ENCODE measurements at places on chromosomes 5 and 9.
A peak's percentile ranks its signal among the peaks of the same experiment; 100 is the strongest.

- DNase-seq: no peak
Observed at GRCh38 chr5:7494481-7495130, 98.7 kb downstream of the ADCY2 start.

GRCh38 chr9:129549139-129549538 lies 71.8 kb downstream of the C9orf50 start:
- DNase-seq: no peak

- no peak for DNase-seq
Observed at GRCh38 chr9:22514871-22515270, 68.2 kb downstream of the DMRTA1 start.

DNA sequence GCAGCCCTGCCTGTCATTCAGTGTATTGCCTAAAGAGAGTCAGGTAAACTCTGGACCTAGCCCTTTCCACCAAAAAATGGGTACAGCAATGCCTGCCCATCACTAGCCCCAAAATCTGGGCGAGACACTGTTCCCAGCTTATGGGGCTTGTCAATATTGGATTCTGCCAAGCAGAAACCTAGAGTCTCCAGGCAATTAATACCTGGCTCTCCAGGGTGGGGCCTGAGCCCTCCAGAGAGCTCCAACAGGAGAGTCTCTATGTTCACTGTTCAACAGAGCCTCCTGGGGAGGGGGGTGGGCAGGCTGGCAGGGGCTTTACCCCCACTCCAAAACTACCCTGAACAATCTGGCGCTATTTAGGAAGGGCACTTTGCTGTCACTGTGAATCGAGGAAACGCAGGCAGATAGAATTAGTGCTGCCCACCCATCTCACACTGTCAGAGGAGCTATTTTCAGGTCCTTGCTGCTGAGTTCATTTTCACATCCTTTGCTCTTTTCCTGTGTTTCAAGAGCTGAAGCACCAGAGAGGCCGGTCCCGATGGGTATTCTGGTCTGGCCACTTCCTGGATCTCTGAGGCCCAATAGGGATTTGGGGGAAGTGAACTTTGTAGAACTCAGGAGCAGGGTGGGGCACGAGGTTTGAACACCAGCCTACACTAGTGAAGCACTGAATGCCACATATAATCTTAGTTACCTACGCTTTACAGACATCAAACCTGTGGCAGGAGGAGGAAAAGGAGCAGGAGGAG lies 121.8 kb downstream of the C5orf15 start:
- DNase-seq: no peak

- no peak for DNase-seq
Observed at GRCh38 chr9:20972684-20973083, 58.8 kb downstream of the HACD4 start.

DNA sequence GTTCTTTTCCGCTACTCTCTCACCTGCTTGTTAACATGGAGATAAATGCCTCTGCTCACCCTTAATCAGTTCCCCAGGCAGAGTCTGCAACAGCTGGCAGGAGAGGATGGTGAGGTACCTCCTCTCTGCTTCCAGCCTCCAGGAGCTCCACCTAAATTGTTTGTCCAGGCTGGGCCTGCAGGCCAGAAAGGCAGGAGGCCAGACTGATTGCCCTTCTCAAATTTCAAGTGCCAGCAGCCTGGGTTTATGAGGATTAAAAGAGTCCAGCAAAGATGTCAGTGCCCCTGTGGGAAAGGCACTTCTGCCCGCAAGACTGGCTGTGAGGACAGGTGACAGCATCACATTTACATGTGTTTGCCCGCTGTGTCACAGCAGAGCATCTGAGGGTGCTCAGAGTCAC lies 19.8 kb downstream of the CORO2A start:
- no peak for DNase-seq

DNA sequence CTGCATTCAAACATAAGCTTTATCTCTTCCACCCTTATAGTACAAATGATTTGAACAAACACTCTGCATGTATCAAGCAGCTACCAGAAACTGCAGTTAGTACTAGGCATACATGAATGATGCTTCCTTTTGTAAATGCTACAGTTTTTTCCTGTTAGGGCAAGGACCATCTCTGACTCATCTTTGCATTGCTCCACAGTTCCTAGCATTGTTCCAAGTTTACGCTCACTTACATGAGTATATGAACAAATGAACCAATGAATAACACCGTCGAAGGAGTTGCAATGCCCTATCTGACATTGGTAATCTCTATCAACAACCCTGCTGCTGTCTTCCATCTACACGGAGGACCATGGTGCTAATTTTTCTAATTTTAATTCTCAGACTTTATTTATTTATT lies 2.1 kb upstream of the ALDH7A1 start:
- no peak for DNase-seq

- no peak for DNase-seq
Observed at GRCh38 chr9:3954331-3955304, 345.2 kb downstream of the GLIS3 start.

- DNase-seq: peak; percentile 10
Observed at GRCh38 chr9:82797534-82797933, 265.4 kb downstream of the RASEF start.
